Suppressor macrophage (primary cell): ENCODE measurements at places on chromosomes 12 and 14.

DNA sequence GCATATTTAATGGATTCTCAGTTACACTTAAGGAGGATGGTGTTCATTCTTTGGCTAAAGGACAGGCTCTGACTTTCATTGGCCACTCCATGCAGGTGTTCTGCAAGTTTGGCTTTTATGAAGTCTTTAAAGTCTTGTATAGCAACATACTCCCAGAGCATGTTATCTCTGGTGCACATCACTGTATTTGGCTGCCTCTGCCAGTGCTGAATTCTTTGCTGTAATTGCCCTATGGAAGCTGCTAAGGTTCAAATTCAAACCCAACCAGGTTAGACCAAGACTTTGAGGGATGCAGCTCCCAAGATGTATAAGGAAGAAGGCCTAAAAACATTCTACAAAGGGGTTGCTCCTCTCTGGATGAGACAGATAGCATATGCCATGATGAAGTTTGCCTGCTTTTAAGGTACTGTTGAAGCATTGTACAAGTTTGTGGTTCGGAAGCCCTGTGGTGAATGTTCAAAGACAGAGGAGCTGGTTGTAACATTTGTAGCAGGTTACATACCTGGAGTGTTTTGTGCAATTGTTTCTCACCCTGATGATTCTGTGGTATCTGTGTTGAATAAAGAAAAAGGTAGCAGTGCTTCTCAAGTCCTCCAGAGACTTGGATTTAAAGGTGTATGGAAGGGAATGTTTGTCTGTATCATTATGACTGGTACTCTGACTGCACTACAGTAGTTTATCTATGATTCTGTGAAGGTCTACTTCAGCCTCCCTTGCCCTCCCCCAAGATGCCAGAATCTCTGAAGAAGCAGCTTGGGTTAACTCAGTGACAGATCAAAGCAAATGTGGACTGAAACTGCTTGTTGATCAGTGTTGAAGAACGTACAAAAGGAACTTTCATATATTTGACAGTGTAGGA lies 19.4 kb downstream of the TMEM116 start:
- no peak for DNase-seq

- no peak for DNase-seq
Observed at GRCh38 chr12:104467346-104467837, 10.6 kb downstream of the CHST11 start.

GRCh38 chr12:121641343-121641630 lies 15.0 kb downstream of the ORAI1 start:
- no peak for DNase-seq

GRCh38 chr14:103393676-103394626 lies 8.7 kb downstream of the MARK3 start:
- DNase-seq: no peak

DNA sequence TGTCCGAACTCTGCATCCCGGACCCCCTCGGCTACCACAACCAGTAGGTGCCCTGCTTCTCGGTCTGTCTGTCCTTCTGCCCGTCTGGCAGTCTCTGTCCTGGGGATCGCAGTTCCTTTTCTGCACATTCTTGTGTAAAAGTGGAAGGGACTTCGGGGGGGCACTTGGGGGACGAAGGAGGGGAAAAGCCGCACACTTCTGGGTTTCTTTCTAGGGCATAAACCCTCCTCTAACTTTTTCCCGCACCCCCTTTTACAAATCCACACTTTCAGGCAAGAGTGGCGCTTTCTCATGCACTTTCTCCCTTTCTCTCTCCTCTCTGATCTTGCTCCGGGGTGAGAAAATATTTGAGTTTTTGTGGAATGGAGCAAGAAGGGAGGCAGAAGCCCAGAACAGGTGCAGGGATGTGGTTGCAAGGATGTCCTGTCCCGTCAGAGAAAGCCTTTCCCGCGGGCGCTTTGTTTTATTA lies 506 bp downstream of the ESRRB start:
- DNase-seq: no peak

DNA sequence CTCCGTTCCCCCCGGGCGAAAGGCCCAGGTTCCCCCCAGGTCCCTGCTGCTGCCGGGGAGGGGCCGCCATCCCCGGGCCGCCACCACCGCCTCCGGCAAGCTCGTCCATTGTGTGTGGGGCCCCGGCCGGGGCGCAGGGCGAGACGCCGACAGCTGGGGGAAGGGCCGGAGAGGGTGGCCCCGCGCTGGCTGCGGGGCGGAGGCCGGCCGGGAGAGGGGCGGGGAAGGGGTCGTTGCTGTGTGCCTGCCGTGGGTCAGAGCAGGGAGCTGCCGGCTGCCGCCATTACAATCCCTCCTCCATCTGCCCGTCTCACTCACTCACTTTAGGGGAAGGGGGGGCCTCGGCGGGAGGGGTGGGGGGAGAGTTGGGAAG lies at the start of gene STRN3:
TSS of gene STRN3 (minus strand) at position 303 of the 373 bp plus-strand sequence. CDS start at position 109, 194 bp downstream.
- no peak for DNase-seq

DNA sequence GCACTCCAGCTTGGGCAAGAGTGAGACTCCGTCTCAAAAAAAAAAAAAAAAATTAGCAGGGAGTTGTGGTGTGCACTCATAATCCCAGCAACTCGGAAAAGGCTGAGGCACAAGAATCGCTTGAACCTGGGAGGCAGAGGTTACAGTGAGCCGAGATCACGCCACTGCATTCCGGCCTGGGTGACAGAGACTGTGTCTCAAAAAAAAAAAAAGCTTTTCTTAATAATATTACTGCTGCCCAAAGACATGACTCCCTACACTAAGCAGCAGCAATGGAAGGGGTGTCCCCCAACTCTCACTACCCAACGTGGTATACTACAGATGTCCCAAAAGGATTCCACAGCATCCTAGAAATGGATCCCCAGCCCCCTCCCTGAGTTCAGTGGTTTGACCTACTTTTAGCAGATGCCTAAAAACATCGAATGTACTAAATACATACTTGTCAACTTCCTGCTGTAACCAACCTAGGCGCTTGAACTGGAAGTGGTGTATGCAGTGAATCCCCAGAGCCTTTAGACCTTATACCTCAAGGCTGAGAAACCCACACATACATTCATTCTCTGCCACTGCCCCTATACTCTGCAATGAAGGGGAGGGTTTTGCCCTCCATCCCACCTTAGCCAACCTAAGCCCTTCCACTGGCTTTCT lies 8.5 kb upstream of the FKBP11 start:
- DNase-seq: no peak

DNA sequence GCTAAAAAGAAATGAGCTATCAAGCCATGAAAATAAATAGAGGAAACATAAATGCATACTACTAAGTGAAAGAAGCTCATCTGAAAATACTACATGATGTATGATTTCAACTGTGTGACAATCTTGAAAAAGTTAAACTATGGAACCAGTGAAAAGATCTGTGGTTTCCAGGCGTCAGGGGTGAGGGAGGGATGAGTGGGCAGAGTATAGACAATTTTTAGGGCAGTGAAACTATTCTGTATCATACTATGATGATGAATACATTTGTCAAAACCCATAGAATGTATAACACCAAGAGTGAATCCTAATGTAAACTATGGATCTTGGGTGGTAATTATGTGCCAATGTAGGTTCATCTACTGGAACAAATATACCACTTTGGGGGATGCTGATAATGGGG lies 21.3 kb downstream of the SPX start:
- no peak for DNase-seq

DNA sequence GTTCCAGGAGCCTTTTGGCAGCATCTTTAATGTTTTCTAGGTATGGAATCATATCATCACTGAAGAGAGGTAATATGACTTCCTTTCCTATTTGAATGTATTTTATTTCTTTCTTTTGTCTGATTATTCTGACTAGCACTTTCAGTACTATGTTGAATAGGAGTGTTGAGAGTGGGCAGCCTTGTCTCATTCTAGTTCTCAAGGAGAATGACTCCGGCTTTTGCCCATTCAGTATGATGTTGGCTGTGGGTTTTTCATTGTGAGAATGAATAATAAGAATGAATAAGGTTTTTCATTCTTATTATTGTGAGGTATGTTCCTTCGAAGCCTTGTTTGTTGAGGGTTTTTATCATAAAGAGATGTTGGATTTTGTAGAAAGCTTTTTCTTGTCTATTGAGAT lies 98.9 kb downstream of the GPHN start:
- no peak for DNase-seq

- no peak for DNase-seq
Observed at GRCh38 chr12:67640863-67641262, 7.7 kb upstream of the DYRK2 start.

DNA sequence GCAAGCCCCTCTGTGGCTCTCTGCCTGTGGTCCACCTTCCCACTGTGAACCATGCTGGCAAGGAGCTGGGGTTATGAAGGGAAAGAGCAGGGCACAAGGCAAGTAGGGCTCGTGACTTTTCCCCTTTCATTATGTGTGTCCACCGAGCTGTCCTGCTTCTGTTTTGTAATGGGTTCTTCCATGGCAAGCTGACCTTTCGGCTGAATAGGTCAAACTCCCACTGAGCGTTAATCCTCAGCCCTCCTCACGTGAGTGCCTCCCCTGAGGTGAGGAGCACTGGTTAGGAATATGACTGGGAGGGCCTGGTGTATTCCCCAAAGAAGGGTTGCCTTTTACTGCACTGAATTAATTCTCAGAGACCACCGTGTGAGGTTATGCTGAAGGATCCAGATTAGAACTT lies 424.3 kb downstream of the NPAS3 start:
- DNase-seq: no peak

- no peak for DNase-seq
Observed at GRCh38 chr14:86596024-86596423, 1066.1 kb downstream of the FLRT2 start.

DNA sequence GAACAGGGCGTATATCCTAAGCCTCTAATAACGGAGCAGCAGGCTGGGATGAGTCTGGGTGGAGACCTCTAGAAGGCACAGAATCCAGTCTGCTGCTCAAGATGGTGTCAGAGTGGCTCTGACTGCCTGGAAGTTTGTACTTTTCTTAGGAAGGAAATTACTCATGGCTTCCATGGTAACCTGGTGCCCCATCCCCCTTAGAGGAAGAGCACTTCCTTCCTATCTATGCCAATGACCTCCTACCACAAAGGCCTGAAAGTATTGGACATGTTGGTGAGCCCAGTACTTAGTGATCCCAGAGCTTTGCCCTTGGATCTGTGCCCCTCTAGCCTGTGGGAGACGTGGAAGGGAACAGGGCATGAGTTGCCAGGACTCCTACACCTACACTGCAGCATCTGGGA lies 1.5 kb downstream of the BATF start:
- DNase-seq: peak; percentile 39

GRCh38 chr12:47883663-47884195 lies 21.1 kb downstream of the VDR start:
- no peak for DNase-seq

DNA sequence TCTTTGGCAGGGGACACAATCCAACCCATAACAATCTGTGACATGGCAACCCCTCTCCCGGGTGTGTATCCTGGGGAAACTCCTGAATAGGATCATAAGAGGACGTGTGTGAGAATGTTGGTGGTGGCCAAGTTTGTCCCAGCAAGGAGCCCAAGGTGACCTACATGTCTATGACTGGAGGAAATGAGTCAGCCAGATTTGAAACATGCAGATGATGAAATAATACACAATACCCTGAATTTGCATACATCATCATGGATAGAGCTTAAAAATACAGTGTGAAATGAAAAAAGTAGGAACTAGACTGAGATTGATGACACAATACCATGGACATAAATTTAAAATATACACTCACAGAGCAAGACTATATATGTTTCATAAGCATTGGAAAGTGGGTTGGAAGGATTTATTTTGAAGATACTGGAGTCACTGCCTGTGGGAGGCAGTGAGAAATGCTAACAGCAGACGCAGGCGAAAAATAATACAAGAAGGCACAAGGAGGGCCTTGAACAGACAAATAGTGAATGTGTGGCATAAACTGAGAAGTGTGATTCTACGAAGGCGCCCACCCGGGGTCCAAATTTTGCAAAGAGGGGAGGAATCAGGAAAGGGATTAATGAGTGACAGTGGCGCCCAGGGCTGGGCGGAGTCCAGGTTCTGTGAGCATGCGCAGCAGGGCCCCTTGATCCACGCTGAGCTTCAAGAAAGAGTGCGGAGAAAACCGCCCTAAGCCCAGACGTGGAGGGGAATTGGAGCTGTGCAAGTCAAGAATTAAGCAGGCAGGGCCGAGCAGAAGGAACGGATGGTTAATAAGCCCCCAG lies 7.0 kb upstream of the MAP1LC3B2 start:
- DNase-seq: peak; percentile 90
